ENCODE measurements at places on chromosomes 2 and 18.
A peak's percentile ranks its signal among the peaks of the same experiment; 100 is the strongest.

- no peak for DNase-seq
Measured at GRCh38 chr2:44333994-44334393, 27.3 kb downstream of the PREPL start.

DNA sequence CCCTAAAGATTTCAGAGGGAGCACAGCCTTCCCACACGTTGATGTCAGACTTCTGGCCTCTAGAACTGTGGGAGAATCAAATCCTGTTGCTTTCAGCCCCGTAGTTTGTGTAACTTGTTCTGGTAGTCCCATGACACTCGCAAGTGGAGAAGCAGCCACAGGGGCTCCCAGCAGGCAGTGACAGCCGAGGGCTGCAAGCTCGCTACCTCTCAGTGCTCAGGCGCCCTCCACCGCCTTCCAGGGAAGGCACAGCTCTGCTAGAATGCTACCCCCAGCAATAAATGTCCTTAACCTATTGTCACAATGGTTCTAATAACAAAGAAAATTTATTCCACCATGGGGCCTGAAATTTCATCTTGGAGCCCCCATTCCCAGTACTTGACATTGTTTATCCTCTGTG is 143.1 kb upstream of the ZNF236 start:
- DNase-seq, result no peak

DNA sequence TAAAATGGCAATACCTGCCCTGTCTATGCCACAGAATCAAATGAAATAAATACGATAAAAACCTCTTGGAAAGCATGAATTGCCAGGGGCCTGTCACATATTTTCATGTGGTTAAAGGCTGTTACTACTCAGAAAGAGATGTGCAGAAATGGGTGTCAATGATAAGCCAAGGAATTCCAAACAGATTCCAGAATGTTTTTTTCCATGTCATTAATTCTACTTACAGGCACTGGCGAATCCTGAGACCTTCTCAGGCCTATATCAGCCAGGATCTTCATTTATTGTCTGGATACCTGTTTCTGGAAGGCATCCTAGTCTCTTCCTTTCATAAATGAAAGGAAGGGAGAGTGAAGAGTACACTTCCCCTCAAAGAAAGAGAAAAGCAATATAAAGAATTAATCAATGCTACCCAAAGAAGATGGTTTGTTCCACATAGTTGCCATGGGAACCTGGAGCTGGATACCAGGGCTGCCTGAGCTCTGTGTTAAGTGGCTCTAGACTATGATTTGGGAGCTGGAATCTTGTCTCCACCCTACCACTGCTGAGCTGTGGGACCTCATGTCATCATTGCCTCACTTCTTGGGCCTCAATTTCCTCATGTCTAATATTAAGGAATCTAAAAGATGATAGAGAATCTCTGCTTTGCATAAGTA is 335.1 kb upstream of the SKOR2 start:
- no peak for DNase-seq

GRCh38 chr2:54063967-54064535 is 51.4 kb upstream of the ACYP2 start:
- DNase-seq, result no peak

- DNase-seq, result peak; percentile 22
Measured at GRCh38 chr2:241081190-241081642, 20.9 kb downstream of the MTERF4 start.

DNA sequence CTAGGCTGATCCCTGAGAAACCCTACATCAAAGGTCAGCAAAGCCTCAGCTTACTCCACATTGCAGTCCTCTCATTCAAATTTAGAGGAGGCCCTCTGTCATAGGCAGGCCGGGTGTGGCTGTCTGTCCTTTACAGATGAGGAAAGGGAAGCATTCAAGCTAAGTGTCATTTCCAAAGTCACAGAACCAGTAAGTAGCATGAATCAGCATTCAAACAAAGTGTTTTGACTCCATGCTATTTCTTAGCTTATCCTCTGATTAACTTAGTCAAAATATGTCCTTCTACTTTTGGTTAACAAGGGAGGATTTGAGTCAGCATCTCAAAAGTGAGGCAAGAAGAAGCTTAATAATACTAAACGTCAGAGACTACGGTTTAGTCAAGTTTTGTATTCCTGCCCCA is 409.0 kb upstream of the POU3F3 start:
- no peak for DNase-seq

GRCh38 chr2:175576270-175576669 is 394.8 kb upstream of the ATP5MC3 start:
- DNase-seq, result no peak

Data from cerebellar cortex (tissue), 1 donor.